ENCODE measurements at places on chromosomes 2 and 18.
A peak's percentile ranks its signal among the peaks of the same experiment; 100 is the strongest.

GRCh38 chr18:36050479-36050878 is 16.9 kb downstream of the RPRD1A start:
- no peak for DNase-seq

DNA sequence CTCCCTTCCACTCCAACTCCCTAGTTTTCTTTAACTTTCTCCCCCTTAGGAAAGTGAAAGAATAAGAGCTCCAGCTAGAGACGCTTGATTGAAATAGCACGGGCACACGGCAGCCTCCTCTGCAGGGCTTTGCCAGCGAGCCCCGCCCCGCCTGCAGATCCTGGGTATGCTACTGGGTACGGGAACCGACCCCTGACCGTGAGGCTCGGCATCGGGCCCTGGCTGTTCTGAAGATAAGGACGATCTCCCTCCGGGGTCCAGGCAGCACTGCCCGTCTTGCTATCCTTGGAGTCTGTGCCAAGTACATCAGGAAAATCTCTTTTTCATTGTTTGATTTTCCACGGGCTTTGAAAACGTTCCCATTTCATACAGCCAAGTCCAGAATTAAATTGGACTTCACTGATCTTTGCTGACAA is 284.5 kb downstream of the MTX2 start:
- DNase-seq = no peak

GRCh38 chr2:20661421-20662307 is 5.3 kb upstream of the GDF7 start:
- peak; percentile 11 for DNase-seq

GRCh38 chr2:30998672-30999071 is 139.6 kb downstream of the GALNT14 start:
- no peak for DNase-seq

GRCh38 chr2:123906361-123906760 is 118.7 kb upstream of the CNTNAP5 start:
- DNase-seq = no peak

DNA sequence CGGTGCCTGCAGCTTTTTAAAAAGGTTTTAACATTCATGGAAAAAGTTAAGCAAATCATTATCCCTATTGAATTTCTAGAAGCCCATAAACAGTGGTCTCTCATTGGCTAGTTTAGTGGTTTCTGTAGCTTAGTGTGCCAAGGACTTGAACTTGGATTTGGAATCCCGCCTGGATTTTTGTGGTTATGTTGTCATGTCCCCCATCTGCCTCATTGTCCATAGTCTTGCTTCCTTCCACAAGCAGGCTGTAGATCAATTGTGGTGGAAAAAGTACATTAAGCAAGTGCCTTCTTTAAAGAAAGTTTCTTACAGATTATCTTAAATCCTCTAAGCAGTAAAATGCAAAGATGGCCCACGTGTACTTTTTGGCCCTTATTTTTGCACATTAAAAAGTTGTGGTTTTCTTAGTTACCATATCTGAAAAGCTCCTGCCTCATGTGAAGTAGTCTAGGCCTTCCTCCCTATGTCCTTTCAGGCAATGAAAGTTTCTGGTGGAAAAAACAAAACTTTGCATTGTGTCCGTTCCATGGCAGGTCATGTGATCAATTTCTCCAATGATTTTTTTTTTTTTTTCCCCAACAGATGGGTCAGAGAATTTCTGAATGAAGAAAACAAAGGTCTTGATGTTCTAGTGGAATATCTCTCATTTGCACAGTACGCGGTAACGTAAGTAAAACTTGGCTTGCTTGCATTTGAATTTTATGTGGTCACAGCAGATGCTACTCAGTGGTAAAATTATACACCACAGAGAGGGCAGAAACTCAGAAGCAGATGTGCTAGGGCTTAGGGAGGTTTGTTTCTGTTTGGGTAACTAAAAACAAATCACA is 158.9 kb downstream of the PRPF40A start:
- DNase-seq = peak; percentile 9

GRCh38 chr2:108946442-108946841 is 42.6 kb downstream of the EDAR start:
- DNase-seq = no peak

DNA sequence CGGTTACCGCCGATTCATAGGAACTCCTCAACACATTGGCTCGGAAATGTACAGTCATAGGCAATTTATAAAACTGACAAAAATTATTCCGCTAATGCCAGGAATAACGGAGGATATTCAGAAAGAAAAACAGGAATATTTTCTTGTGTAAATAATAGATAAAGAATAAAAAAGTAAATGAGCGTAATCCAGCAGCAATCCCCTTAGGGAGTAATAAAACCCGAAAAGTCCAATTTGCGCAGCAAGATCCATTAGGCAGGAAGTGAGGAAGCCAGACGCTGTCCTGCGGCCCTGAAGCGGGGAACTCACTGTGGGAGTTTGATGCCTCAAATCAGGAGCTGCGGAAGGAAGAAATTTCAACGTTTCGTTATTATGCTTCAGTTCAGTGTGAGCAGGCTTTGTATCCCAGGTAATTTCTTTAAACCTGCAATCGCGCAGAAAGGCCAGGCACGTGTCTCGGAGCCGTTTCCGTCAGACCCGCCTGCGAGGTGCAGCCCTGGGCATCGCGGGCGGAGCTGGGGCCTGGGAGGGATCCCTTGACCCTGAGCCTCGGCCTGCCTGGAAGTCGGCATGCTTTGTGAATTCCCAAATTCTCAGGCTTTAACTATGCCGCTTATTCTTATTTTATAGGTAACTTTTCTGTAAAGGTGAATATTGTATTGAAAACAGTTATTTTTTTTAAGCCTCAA is 180.9 kb upstream of the ALKAL2 start:
- DNase-seq = no peak

- DNase-seq = no peak
These were observed 436.0 kb upstream of the CWC22 start for GRCh38 chr2:180442860-180443644.

DNA sequence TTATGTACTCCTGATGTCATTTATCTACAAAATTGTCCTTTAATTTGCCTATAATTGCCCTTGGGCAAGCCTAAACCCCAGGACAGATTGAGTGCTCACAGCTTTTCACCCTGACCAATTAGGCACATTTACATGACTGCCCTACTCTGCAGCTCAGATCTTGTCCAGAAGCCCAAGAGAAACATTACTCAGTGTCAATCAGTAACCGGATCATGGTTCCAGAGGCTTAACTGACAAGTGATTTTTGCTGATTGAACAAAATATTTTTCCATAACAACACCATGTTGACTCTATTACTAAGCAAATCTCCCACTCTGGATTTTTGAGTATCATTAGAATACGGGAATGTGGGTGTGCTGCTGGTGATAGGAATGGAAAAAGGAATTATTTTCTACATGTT is 465.4 kb upstream of the TNP1 start:
- DNase-seq = no peak

DNA sequence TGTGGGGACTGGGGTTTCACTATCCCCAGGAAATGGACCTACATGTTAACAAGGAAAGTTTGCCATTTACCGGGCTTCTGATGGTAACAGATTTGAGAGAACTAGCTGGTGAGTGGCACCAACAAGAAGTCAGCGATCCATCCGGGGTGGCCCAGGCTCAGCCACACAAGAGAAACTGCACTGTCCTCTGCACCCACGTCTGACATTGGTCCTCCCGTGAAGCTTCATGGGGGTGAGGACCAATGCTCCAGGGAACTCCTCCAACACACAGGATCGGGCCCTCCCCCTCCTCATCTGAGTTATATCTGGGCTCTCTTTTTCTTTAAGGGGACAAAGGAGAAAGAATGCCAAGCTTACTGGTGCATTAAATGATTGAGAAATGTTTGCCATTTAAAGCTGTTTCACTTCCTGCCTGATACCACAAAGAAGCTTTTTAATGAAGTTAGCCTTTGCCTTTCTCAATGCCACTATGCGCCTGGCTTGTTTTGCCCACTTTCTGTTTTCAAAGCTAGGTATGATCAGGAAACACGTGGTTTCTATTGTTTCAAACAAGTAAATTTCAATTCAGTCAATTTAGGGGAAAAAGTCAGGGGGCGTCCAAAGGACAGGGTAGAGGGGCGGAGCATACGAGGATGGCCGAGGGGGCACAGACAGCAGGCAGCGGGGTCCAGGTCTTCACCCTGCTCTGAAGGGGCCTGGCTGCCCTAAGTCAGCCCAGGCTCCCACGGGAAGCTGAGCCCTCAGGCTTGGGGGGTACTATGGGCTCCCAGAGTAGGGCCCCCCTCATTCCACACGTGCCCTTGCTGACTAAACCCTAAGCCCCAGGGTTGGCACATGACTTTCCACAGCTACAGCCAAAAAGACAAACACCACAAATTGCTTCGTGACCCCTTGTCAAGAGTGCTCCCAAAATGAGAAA is 204.0 kb upstream of the ID2 start:
- DNase-seq = no peak

DNA sequence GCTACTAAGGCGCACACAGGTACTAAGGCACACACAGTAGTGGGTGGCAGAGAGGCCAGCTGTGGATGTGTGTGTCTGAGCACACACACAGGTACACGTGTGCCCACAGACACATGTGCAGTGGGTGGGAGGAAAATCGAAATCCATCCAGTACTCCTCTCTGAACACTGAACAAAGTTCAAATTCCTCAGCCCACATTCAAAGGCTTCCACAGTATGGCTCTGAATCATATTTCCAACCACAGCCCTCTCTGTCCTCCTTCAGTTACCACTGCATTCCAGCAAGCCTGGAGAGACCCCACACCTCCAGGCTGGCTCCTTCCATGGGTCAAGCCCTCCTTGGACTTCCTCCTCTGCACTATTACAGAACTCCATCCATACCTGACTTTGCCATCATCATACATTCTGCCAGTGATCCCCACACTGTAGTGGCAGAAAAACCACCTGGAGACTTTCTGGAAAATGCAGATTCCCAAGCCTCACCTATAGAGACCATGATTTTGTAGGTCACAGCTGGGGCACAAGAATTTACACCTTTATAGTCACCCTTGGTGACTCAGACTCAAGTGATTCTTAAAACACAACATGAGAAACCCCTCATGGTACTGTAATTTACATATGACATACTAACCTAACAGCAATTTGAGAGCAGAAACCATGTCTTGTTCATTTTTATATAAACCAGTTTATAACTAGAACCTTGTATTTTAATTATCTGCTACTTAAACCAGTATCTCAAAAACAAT is 31.4 kb downstream of the EPG5 start:
- no peak for DNase-seq

DNA sequence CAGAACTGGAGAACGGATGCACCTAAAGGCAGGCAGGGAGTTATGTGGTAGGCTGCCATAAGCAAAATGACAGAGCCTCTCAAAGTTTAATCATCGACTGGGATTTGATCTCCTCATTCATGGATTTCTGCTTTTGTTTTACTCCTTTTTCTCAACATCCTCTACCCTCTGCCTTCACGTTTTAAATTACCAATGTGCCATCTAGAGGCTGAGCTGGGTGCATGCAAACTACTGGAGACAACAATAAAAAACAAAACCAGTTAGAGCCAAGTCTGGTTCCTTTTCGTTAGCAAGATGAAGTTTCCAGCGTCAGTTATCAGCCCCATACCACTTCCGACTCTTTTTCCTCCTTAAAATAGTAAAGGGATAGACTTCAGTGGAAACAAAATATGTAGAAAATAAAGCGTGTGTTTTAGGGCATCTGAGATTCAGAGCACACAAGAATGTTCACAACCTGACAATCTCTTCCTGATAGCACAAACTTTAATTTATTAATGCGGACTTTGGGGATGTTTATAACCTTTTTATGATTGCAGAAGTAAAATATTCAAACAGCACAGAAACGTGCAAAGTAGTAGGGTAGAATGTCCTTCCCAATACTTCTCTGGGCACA is 117.0 kb downstream of the LAMA1 start:
- no peak for DNase-seq

DNA sequence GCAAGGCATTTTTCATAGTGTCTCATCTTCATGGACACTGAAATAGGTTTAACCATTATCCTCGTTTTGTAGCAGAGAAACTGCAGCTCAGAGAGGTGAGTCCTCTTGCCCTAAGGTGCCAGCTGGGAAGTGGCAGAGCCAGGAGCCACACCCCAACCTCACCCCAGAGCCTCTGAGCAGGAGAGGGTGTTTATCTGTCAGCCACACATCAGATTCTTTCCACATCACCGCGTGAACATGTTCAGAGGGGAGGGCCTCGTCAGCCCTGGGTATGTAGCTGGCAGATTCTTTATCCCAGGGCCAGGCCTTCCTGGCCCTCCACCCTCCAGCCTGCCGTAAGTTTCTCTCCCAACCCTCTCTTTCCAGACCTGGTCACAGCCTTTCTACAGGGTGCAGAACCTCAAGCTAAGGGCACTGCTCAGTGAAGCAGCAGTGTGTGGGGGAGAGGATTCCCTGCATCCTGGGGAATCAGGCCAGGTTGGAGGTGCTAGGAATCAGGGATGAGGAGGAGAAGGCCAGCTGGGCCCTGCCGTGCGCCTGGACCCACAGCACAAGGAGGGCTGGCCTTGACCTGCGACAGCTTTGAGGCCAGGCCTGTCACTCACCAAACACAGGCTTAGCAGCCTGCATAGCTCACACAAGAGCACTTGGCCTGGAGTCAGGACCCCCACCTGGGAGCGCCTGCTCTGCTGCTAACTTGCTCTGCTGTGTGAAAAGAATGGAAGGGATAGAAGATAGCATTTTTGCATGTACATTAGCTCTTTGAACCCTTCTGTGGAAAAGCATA is 111.3 kb upstream of the MCFD2 start:
- no peak for DNase-seq

- DNase-seq = no peak
These were observed 54.3 kb downstream of the TTC32 start for GRCh38 chr2:19847486-19847885.

DNA sequence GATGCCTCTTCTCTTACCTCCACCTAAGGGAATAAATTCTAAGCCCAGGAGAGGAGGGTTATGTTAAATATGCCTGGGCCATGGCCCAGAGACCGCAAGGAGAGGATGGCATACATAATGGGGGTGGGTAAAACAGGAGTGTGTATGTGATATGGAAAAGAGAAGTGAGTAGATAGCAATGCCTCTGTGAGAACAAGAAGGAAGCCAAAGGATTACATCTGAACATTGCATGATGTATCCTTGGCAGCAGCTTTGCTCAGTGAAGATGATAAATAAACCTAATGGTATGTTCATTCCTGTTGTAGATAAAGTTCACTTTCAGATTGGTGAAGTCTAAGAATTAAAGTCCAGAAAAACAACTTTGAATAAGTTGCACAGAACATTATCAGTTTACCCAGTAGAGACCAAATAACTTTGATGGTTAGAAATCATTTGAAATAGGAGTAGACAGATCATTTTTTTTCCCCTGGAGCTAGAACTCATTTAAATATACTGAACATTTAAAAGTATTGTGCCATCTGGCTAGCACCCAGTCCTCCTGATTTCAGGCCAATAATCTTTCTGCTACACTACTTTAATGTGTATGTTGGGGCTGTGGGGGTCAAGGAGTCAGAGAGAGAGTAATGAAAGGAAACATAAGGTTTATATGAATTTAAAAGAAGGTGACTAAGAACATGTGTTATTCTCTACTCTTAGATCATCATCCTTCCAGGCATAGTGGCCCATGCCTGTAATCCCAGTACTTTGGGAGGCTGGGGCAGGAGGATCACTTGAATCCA is 231.7 kb downstream of the PARD3B start:
- DNase-seq = no peak

GRCh38 chr2:207054521-207054920 is 111.2 kb downstream of the KLF7 start:
- DNase-seq = no peak
